Left kidney (tissue), 8 donors: ENCODE measurements at places on chromosomes 16 and 17.

GRCh38 chr17:56779898-56780777, 53.6 kb downstream of the C17orf67 start:
- peak; percentile 55 for DNase-seq

GRCh38 chr16:30472328-30472942, at the start of gene ITGAL:
TSS of gene ITGAL (plus strand) at chr16:30472742. CDS start at chr16:30472838, 96 bp downstream.
- DNase-seq: no peak

DNA sequence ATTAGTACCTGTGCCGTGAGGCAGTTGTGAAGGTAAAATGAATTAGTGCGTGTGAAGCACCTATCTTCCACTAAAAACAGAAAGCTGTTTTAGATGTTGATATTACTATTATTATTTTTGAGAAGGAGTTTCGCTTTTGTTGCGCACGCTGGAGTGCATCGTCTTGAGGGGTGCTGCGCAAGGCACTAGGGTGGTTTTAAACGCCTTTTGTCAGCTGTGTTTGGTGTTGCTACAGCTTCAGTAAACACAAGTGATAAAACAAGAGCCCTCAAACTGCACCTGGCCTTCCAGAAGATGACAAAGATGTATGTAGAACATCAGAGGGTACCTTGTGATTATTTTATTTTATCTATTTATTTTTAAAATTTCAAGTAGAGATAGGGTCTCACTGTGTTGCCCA, 38.2 kb downstream of the PLCG2 start:
- DNase-seq: no peak

GRCh38 chr16:75996491-75996890, 270.2 kb upstream of the CPHXL start:
- DNase-seq: no peak

DNA sequence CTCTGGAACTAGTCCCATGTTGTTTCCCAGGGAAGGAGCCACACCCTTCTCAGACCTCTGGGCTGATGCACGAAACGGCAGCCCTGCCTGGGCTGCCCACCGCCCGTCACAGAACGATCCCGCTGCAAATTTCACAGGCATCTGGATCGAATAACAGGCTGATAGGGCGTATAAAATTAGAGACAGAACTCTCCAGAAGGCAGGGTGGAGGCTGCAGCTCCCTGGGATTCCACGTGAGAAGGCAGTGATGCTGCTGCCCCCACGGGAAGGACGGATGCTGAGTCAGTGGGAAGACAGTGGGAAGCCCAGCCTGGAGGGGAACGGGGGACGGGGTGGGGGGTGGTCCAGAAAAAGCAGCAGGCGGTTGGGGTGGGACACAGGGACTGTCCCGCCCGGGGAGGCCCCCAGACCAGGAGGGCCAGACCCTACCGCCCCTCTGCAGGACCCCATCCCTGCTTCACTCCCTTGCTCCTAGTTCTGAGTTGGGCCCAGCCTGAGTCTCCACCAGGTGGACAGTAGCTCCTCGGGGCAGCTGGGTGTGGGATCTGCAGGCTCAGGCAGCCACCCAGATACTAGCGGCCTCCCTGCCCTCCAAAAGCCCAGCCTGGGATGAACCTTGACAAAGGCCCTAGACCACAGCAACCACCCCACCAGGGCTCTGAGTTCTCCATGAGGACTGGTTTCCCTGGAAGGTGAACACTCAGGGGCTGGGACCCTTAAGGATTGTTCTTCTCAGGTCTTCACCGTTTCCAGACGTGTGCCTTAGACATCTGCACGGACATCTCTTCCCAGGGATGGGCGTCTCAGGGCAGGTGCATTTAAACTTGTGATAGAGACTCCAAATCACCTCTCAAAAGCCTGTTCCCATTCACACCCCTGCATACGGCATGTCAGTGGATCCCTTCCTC, 117.8 kb downstream of the METRNL start:
- no peak for DNase-seq

GRCh38 chr17:30095507-30096244, 20.9 kb upstream of the NSRP1 start:
- DNase-seq: peak; percentile 45

GRCh38 chr17:8072341-8072728, 15.2 kb downstream of the ALOX12B start:
- DNase-seq: no peak

- no peak for DNase-seq
These were observed 14.3 kb upstream of the PRKAR1A start for GRCh38 chr17:68497885-68498319.

DNA sequence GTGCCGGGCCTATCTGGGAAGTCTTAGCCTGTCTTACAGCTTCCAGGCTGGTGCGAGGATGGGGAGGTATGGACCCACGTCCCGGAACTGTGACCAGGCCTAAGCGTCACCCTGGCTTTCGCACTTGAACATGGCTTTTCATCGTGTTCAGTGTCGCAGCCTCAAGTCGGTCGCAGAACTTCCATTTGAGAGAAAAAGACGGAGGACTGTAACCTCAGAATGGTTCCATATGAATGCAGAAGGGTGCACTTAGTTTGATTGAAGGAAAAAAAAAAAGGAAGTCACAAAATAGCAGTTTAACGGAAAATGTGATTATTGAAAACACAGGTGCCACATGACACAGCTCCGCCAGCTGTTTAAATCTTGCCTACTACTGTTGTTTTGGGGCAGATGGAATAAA, 30.2 kb upstream of the JPT2 start:
- DNase-seq: no peak

- no peak for DNase-seq
These were observed 32.9 kb downstream of the CPSF4L start for GRCh38 chr17:73228748-73229236.

DNA sequence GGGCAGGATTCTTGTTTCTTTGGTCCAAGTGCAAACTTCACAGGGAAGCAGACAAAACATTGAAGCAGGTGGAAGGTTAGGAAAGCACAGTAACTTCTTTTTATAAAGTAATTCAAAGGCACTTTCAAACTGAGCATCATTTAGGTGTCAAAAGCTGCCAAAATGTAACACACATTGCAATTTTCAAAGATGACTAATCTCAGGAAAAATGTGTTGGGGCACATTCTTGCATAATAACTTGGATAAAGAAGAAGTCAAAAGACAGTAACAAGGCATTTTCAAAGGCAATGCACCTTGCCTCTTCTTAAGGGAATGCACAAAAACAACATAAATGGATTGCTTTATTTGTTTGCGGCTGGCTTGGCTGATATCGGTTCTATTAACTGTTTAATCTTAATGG, 3.6 kb downstream of the KCNJ2 start:
- no peak for DNase-seq
